ENCODE measurements at places on chromosomes 11 and 22. TPM values are rescaled to one million over a fixed set of nuclear protein-coding genes. Genes with fewer than 3 reads are reported as not detected.

Gene IGSF9B
- total RNA-seq: 5.1 TPM

- DNase-seq: no peak
- H3K4me3 ChIP-seq: no peak overlapping the region
- no peak overlapping the region for H3K27ac ChIP-seq
- H3K36me3 ChIP-seq: no peaks in the 10 kb centered on the region
- no peaks in the 10 kb centered on the region for H3K27me3 ChIP-seq
Measured at GRCh38 chr11:45457649-45458048, 171.5 kb upstream of the SYT13 start.

Gene MN1
- total RNA-seq: 3.9 TPM

Gene KCNQ1
- 7.5 TPM for total RNA-seq

Gene HIKESHI
- total RNA-seq: 40.6 TPM

Gene NRXN2
- 25.5 TPM for total RNA-seq

- no peak overlapping the region for H3K27ac ChIP-seq
- no peaks in the 10 kb centered on the region for H3K4me1 ChIP-seq
- H3K27me3 ChIP-seq: no peaks in the 10 kb centered on the region
- H3K4me3 ChIP-seq: no peak overlapping the region
- no peak for DNase-seq
- H3K36me3 ChIP-seq: no peaks in the 10 kb centered on the region
Measured at GRCh38 chr11:96147906-96148486, 195.0 kb downstream of the MAML2 start.
